ENCODE measurements at places on chromosomes 12 and 14. TPM values are rescaled to one million over a fixed set of nuclear protein-coding genes. Genes with fewer than 3 reads are reported as not detected.
A peak's percentile ranks its signal among the peaks of the same experiment; 100 is the strongest.

The PPM1H gene
- total RNA-seq, result 4.9 TPM

The KLHDC1 gene
- 5.3 TPM for total RNA-seq

The RAB3IP gene
- total RNA-seq, result 62.3 TPM

The TMEM179 gene
- total RNA-seq, result 9.6 TPM

The FGD6 gene
- 19.1 TPM for total RNA-seq

The HRK gene
- total RNA-seq, result not detected

The SERPINA9 gene
- not detected for total RNA-seq

The ASCL1 gene
- not detected for total RNA-seq

The TAPBPL gene
- 14.5 TPM for total RNA-seq

The INHBC gene
- total RNA-seq, result not detected

The SINHCAF gene
- total RNA-seq, result 34.5 TPM

The ACOT6 gene
- total RNA-seq, result not detected

The KERA gene
- total RNA-seq, result not detected

DNA sequence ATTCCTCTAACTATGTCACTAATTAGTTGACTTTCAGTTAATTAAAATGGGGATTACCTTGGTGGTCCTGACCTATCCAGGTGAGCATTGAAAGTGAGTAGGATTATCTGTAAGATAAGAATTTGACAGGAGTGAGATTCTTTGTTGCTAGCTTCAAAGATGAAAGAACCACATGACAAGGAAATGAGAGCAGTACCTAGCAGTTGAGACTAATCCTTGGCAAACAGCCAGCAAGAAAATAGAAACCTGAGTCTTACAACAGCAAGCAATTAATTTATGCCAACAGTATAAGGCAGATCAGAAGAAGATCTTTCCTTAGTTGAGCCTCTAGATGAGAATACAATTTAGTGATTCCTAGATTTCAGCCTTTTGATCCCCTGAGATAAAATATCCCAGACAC, 1058.4 kb downstream of the LRFN5 start:
- no peak for DNase-seq

DNA sequence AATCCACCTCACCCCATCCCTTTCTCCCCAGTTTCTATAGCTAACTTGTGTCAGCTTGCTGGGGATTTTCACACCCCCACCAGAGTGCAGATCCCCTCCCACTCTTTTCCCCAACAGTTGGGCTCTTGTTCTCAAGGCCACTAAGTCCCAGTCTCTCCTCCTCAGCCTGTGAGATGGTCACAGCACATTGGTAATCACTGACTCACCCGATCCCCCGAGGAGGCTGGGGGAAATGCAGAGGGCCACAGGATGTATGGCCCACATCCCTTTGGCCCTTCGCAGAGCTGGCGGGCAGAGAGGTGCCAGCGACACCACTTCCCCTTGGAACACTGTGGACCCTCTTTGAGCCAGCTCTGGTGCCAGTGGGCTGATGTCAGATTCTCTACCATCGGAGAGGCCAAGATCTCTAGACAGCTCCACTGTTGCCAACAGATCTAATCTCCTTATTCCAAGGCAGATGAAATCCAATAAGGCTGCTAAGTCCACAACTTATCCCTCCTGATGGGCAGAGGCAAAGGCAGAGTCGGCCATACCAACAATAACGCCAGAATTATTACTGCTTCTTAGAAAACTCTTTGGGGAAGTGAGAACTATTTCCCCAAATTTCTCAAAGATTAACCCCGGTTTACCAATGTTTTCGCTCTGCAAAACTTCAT, 1.6 kb downstream of the FMNL3 start:
- peak; percentile 14 for DNase-seq

DNA sequence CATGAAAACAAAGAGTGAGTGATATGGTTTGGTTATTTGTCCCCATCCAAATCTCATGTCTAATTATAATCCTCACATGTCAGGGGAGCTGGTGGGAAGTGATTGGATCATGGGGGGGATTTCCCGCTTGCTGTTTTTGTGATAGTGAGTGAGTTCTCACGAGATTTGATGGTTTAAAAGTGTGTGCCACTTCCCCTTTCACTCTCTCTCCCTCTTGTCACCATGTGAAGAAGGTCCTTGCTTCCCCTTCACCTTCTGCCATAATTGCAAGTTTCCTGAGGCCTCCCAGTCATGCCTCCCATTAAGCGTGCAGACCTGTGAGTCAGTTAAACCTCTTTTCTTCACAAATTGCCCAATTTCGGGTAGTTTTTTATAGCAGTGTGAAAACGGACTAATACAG, 2.1 kb upstream of the ATXN7L3B start:
- no peak for DNase-seq

- no peak for DNase-seq
Observed at GRCh38 chr14:29851397-29851796, 76.2 kb downstream of the PRKD1 start.

DNA sequence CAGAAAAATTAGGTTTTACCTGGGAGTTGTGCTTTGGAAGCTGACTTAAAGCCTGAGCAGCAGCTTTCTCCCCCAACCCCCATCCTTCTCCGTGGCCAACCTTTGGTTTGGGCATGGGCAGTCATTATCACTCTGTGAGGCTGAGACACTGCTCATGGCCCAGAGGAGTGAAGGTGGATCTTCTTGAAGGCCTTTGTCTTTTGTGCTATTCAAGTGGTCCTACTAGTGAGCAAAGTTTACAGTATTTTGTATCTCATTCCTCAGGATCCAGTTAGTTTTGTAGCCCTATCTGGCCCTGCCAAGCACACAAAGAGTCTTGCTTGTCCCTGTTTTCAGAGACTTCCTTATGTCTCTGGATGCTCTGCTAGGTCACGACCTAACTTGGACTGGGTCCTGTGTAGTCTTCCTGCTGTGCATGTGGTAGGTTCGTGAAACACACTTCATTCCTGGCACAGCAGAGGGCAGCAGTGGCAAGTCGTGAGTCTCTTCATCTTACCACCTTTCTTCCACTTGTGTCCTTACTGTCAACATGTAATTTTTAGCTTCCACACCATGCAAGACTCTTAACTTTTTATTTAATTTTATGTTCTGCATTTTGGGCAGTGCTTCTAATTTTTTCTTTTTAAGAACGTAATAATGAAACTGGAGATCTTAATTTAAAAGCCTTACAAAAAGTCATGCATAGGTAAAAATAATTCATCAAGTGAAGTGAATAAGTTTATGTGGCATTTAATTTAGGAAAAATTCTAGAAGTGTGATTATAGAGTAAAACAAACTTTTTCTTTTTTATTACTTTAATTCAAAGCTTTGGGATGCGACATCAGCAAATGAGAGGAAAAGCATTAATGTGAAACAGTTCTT, 53.7 kb downstream of the APAF1 start:
- DNase-seq, result peak; percentile 71

GRCh38 chr12:1888923-1889322, 29.5 kb downstream of the CACNA2D4 start:
- DNase-seq, result no peak

DNA sequence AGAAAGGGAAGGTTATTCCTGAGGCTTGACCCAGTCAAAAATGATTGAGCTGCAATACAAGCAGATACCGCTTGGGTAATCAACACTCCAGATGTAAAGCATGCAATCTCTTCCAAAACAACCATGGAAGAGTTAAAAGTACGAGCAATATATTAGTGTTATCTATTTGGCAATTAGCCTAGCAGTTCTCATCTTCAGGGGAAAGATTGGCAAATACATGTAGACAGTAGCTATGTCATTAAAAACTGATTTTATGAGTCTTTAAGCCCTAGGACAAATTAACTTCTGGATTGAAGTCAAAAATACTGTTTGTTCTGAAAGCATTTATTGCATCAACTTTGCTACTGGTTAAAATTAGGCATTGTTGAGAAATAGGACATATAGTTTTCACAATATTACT, 9.3 kb upstream of the GYS2 start:
- DNase-seq, result no peak

DNA sequence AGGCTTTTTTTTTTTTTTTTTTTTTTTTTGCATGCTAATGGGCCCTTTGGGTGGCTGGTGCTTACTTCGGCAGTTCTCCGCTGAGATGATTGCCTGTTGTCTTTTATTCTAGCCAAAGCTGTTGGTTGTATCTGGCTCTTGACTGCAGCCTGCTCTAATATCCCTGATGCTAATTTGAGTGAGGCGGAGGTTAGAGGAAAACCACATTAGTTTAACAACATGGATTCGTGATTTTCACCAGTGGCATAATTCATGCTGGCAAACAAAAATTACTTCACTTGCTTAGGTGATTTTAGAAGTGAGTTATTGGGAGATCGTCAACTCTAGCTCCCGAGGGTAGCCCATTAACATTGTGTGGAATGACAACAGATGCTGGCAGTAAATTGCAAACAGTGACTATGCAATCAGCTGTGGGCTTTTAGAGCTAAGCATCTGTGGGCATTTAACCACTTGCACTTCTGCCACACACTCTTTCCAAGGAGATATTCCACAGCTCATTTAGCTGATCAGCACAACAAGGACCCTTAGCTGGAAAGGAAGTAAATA, 97.6 kb upstream of the ZDHHC17 start:
- DNase-seq, result no peak

GRCh38 chr14:66649498-66649897, 141.6 kb downstream of the GPHN start:
- DNase-seq, result no peak

GRCh38 chr12:82082501-82082900, 275.7 kb downstream of the CCDC59 start:
- DNase-seq, result no peak

- DNase-seq, result no peak
Observed at GRCh38 chr12:34335819-34336262, 313.5 kb downstream of the ALG10 start.

- DNase-seq, result no peak
Observed at GRCh38 chr14:48616931-48617330, 941.5 kb upstream of the MDGA2 start.

GRCh38 chr12:13066459-13066858, 22.3 kb downstream of the FAM234B start:
- DNase-seq, result no peak

- peak; percentile 75 for DNase-seq
Observed at GRCh38 chr12:72272091-72272661, at the start of gene TRHDE. Gene TRHDE, plus strand, starts transcription at chr12:72272370. Its CDS starts 274 bp downstream, at chr12:72272644.

DNA sequence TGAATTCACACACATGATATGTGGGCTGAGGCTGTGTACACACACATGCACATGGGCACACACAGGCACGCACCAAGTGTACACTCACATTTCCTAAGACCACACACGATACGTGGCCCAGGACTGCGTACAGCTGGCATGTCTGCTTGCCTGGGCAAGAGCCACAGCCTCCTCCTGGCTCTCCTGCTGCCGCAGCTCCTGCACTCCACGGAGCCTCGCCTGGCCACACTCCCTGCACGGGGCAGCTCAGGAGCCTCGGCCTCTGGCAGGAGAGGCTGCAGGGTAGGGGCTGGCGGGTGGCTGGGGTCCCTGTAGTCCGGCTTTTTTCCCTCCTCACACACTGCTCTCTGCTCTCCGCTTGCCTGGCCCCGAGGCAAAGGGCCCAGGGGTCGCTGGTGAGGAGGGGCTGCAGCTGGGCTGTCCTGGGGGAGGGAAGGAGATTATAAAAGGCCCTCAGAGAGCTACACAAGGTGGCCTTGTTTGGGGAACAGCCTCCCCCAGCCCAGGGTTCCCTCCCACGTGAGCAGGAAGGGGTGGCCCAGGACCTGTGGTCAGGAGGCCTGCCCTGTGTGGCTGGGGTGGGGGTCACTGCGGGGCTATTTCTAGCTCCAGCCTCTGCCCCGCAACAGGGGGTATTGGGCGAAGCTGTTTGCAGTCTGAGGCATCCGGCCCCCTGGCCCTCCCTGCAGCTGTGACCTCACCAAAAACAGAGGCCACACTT, 89.0 kb upstream of the SFSWAP start:
- DNase-seq, result no peak

- peak; percentile 47 for DNase-seq
Observed at GRCh38 chr12:50055831-50056638, 1.4 kb upstream of the ASIC1 start.

GRCh38 chr14:90757452-90757851, 58.8 kb downstream of the TTC7B start:
- no peak for DNase-seq

GRCh38 chr14:96078625-96079016, 39.5 kb downstream of the C14orf132 start:
- DNase-seq, result no peak

DNA sequence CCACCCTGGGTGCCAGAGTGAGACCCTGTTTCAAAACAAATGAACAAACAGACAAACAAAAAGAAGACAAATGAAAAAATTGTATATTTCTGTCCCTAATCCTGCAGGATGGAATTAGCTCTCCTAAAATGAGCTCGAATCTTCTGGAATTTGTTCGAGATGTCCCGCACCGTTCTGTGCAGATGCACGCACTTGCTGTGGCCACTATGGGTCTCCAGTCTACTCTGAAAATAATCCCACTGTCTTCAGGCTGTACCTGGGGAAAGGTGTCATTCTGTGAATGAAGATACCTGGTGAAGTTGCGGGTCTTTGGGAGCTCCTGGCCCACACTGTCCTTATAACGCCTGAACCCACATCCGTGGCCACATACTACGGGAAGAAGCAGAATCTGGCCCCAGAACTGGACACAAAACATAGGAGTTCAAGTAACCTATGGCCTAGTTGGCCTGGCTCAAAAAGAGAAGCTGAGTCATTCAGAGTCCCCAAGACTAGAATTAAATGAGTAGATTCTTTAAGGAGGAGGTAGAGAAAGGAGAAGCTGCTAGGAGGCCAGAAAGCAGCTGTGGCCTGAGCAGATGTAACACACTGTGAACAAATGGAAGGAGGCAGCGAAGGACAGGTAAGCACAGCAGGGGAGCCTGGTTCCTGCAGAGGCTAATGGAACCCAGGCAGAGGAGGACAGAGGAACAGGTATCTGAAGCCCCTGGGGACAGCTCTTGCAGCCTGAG, 108.6 kb downstream of the FOXN3 start:
- no peak for DNase-seq

DNA sequence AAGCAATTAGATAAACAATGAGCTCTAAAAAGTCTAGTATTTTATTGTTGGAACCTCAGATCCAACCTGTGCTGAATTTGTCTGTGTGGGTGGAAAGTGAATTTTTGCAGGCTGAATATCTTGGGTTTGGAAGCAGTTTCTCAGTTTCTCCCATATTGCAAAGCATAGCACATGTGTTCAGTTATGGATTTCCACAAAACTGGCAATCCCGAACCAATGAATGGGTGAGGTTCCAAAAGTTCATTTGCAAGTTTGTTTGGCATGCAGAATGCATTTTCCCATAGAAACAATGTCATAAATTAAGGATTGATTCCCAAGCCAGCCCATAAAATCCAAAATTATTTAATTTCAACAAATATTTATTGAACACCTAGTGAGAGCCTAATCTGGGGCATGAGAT, 43.4 kb downstream of the PLXNC1 start:
- DNase-seq, result no peak

DNA sequence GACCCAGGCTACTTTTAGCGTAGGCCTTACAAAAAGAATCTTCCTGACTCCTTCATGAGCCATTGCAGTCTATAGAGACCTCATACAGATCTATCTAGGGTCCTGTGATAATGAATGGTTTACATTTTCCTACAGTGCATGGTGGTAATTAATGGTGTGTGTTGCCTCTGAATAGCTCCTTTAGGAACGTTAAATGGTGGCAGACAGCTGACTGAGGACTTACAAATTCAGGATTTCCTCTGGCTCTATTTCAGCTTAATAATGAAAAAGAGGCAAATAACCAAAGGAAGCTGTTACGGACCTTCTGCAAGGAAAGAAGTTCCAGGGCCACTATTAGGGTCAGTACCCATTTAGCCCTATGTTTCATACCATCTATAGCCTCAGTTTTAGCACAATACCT, 5.1 kb downstream of the IKBIP start:
- no peak for DNase-seq

GRCh38 chr12:123231931-123232330, 1.0 kb downstream of the MPHOSPH9 start:
- no peak for DNase-seq
